ENCODE measurements at places on chromosomes 7 and 10.

- no peak for DNase-seq
Observed at GRCh38 chr7:15625466-15625865, 61.0 kb downstream of the MEOX2 start.

DNA sequence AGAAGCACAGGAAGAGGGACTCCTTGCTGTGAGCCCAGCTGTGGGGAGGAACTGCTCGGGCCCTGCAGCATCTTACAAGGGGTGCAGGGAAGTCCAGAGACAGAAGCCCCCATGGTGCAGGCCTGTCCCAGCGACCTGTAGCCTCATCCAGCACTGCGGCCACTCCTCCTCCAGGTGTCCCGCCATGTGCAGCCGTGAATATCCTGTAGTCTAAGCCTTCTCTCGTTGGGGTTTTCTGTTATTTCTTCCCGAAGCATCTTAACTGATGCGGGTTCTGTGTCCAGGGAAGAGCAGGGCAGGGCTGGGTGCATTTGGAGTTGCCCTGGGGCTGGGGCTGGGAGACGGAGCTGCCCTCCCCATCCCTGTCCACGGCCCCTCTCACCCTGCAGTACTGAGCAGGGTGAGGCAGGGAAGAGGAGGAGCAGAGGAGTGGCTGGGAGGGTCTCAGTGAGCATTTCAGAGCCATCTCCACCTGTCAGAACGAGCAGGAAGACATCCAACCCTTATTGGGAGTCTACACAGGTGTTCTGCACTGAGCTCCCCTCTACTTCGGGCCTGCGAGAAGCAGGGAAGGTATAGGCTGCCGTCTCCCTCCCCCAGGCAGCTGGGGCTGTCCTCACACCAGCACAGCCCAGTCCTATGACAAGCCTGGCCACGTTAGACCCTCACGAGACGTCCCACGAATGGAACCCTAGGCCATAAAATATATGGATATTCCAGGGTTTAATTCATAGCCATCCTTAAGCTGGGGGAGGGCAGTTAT lies 494.5 kb downstream of the DNAJB6 start:
- no peak for DNase-seq

GRCh38 chr10:121994429-121994941 lies 5.5 kb downstream of the TACC2 start:
- peak; percentile 47 for DNase-seq

DNA sequence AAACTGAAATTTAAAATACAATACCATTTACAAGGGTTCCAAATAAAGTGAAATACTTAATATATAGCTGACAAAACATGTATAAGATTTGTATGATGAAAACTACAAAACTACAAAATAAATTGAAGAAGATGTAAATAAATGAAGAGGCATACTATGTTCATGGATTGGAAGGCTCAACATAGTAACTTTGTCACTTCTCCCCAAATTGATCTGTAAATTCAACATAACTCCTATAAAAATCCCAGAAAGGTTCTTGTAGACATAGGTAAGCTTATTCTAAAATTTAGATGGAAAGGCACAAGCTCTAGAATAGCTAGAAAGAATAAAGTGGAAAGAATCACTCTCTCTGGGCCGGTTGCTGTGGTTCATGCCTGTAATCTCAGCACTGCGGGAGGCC lies 24.2 kb upstream of the NFKB2 start:
- DNase-seq, result no peak

DNA sequence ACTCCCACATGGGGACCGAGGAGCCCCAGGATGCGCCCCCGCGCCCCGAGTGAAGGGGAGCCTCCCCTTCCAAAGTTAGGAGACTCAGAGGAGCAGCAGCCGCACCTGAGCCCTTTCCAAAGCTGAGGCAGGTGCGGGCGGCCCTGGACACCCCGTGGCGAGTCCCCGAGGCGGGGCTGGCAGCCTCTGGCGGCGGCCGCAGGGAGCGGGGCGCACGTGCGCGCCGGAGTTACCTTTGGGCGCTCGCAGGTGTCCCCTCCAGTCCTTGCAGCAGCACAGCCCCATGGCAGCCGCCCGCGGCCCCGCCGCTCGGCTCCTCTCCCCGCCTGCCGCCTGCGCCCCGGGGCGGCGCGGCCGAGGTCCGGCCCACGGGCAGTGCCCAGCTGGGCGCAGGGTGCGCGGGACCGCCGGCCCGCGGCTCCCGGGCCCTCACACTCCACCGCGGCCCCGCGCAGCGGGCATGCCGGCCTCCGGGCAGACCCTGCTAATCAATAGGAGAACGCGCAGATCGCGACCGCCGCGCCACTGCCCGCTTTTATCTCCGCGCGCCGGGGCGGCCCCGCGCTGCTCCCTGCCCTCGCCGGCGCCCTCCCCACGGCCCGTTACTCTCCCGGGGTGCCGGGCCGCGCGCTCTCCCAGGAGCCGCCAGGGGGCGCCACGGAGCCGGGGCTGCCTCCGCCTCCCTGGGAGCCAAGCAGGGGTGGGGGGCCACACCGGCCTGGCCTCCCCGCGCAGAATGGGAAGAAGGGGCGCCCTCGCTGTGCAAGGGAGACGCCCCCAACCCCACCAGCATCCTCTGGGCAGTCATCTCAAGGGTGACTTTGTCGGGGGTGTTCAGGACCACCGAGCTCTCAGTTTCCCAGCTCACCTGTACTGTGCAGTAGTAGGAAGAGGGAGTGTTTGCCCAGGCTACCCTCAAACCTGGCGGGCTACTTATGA lies 80.8 kb downstream of the ARHGAP22 start:
- DNase-seq, result no peak

- no peak for DNase-seq
Observed at GRCh38 chr7:69906283-69906995, 308.2 kb downstream of the AUTS2 start.

GRCh38 chr7:44072364-44073231 lies 7.2 kb upstream of the PGAM2 start:
- peak; percentile 68 for DNase-seq

DNA sequence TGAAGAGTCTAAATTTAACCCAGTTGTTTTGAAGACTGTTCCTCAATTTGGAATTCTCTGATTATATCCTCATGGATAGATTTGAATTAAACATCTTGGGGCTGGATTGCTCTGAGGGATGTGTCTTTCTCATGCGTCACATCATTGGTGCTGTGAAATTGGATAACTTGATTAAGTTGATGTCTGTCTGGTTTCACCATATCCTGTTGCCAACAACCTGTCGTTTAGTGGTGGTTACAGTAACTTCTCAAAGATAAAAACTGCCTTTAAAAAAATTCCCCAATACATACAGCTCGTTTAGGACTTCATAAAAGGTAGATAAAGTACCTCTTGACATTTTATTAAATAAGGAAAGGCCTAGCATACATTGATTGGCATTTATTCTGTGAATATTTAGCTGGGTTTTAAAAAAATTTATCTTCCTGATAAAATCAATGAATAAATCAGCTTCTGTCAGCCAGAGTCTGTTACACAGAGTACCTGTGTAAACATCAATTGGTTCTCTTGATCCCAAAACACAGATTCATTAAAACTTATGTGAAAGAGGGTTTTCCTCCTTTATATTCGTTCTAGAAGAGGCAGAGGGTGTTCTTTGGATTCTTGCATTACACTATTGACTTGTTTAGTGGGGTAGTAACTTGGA lies 10.5 kb downstream of the CRCP start:
- DNase-seq, result no peak

- DNase-seq, result peak; percentile 14
Observed at GRCh38 chr10:61779950-61780659, 117.4 kb downstream of the CABCOCO1 start.

GRCh38 chr7:151247611-151248345 lies 716 bp downstream of the SMARCD3 start:
- no peak for DNase-seq

GRCh38 chr10:131141207-131141606 lies 170.3 kb downstream of the TCERG1L start:
- no peak for DNase-seq

GRCh38 chr10:120204877-120205276 lies 252.2 kb upstream of the PLPP4 start:
- DNase-seq, result no peak

DNA sequence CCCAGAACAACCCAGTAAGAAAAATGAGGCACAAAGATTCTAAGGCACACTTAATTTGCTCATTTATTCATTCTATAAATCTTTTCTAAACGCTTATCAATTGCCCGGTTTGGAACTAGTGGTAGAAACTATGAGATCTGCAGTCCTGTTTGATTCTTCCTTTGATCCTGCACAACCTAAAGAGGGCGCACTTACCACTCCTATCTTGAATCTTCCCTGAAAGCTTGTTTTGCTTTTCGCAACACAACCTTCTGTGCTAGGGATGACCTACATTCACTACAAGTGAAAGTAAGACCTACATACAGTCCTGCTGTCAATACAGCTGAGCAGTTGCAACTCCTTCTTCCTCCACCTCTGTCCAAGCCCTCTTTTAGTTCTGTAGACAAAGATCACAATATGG lies 12.6 kb upstream of the ARL4A start:
- peak; percentile 41 for DNase-seq

- peak; percentile 56 for DNase-seq
Observed at GRCh38 chr10:94279835-94280709, 82.7 kb downstream of the NOC3L start.

DNA sequence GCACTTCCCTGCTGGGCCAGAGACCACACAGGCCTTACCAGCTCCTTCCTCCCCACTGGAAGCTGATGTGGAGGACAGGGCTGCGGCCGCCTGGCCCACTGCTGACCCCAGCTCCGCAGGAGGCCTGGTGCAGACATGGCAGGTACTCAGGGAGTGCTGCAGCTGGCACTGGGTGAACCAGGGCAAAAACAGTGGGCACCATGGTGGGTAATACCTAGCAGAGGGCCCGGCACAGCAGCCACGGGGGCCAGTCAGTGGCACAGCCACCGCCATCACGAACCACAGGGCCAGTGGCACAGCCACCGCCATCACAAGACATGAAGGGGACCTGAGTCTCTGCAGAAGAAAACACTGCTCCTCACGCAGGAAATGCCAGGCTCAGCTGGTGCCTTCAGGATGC lies 152.6 kb upstream of the PPP2R2D start:
- DNase-seq, result no peak

DNA sequence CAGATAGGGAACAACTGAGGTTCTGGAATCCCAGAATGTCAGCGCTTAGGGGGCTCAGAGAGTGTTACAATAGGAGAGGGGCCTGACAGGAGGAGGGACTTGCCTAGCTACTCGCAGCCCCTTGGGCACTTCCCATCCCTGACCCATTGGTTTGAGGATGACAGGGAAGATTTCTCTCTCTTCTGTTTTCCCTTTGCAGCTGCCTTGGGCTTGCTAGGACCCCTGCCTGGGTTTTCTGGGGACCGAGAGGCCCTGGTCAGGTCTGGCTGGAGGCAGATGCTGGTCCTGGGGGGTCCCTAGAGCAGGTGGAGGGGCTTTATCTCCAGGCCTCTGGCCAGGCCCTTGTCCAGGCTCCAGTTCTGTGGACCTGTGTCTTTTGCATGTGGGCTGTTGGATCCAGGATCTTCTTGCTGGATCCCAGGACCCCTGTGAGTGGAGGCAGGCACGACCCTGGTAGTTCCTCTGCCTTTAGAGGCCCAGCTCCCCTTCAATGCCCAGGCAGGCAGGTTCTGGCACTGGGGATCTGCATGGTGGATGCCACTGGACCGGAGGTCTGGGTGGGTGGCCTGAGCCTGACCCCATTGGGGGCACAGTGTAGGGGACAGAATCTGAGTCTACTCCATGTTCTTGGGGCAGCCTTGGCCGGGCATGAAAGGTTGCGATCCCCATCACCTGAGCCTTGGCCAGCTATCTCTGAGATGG lies 26.9 kb downstream of the RAMP3 start:
- DNase-seq, result no peak

DNA sequence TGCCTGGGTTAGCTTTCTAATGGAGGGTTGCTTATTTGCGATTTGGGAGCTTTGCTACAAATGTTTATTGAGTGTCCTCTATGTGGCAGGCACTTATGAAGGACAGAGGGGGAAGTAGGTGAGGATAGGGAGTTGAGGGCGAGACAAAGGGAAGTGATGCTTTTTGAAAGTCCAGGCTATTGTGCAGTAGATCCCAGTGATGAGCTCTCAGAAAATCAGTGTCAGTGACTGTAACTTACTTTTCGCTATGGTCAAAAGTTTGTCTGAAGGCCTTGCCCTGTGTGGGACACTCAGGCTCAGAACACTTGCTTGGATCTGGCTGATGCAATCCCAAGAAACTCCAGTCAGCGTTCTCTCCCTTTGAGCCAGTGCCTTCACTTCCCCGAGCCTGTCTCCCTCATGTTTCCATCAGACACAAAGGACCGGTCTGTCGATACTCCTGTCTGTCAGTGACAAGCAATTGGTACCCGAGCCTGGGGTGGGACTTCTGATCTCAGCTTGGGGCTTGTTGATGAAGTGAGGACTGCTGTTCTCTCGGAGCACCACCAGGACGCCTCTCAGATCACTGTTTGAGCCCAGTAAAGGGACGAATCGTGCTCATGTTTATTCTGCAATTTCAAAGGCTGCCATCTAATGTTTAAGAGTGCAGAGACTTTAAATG lies 63.1 kb upstream of the SORCS3 start:
- DNase-seq, result peak; percentile 8

GRCh38 chr10:86413046-86413728 lies 46.6 kb upstream of the GRID1 start:
- DNase-seq, result no peak

DNA sequence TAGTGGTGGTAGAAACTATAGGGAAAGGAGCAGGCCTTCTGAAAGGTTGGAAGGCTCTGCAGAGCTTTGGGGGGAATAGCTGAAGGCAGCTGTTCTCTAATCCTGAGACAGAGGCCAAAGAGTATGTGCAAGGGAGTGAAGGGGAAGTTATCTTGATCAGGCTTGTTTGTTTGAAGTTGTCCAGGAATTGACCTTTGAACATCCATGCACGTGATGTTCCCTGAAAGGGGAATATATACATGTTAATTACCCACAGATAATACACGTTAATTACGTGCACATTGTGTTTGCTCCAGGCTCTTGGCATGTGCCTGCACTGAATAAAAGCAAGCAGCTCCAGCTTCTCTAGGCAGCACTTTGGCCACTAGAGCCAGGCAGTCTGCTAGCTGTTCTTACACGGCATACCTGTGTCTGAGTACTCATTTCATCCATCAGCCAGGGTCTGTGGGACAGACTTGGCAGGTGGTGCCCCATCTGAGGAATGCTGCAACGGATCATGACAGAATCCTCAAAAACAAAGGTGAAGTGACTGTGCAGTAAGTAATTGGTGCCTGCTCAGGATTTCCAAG lies 18.0 kb upstream of the STARD3NL start:
- DNase-seq, result peak; percentile 12

- DNase-seq, result no peak
Observed at GRCh38 chr7:117427258-117427701, at the start of gene ASZ1. Gene ASZ1, minus strand, starts transcription at chr7:117427493. Its CDS starts 33 bp downstream, at chr7:117427460.

GRCh38 chr10:27328946-27329345 lies 88.3 kb upstream of the ACBD5 start:
- DNase-seq, result no peak

All from LoVo (cell line).